Fibroblast of the conjunctiva (primary cell): ENCODE measurements at places on chromosomes 5 and 9.

DNA sequence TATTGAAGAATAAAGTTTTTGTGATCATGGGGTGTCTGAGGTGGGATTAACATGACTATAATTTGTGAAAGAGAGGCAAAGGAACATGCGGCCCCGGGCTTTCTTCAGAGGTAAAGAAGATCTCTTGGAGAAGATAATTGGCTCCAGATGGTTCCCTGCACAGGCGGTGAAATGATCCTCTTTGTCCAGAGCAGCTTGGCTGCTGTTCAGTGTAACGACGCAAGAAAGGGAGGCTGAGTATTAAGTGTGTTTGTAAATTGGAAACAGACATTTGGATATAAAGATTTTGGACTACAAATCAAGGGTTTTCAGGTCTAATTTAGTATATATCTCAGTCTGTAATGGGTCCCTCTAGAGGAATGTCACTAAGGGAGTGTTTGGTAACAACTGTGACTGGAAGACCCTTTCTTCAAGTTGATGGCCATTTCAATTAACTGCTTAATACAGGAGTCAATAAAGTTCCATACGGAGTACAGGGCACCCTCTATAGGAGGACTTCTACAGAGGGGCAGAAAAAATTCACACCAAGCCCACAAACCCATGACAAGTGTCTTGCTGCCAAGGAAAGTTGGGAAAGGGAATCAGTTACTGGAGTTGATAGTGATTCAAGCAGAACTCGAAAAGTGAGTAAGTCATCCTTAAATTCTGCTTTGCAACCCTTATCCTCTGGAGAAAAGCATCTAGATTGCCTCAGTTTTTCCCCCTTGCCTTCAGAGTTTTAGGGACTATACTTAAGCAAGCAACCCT lies 4.1 kb downstream of the EQTN start:
- DNase-seq = peak; percentile 83

GRCh38 chr9:124852121-124852828 lies 985 bp upstream of the WDR38 start:
- DNase-seq = no peak

DNA sequence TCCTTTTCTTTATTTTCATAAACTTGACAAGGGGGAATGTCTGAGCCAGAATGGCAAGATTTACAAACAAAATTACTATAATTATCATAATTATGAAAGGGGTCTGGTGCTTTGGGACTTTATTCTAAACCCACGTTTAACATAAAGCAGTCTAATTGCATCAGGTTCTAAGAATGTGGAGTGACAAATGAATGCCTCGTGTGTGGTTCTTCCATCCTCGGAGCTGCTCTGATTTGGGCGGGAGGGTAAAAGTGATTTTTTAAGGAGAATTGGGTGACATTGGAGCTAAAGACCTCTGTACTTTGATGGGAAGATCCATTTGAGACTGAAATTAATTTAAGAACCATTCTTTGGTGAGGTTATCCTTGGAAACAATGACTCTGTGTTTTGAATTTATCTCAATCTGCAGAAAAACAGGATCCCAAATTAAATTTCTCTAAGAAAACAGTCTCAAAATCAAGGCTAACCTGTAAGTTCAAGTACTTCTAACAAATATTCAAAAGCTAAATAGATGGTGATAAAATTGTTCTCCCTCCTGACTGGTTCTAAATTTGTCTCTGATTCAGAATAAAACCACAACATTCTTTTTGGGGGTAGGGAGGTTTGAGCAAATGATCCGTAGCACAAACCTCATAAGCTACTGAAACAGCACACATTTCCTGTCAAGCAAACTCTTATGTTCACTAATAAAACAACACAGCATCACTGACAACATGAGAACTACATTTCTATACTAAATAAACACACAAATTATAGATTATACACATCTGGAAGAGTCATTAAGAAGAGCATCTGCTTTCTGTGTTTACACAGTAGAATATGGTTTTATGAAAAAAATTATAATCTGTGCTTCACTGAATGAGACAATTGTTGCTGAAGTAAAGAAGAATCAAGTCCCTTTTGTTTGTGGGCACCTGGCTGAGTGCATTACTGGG lies 85.5 kb downstream of the DCP2 start:
- no peak for DNase-seq

DNA sequence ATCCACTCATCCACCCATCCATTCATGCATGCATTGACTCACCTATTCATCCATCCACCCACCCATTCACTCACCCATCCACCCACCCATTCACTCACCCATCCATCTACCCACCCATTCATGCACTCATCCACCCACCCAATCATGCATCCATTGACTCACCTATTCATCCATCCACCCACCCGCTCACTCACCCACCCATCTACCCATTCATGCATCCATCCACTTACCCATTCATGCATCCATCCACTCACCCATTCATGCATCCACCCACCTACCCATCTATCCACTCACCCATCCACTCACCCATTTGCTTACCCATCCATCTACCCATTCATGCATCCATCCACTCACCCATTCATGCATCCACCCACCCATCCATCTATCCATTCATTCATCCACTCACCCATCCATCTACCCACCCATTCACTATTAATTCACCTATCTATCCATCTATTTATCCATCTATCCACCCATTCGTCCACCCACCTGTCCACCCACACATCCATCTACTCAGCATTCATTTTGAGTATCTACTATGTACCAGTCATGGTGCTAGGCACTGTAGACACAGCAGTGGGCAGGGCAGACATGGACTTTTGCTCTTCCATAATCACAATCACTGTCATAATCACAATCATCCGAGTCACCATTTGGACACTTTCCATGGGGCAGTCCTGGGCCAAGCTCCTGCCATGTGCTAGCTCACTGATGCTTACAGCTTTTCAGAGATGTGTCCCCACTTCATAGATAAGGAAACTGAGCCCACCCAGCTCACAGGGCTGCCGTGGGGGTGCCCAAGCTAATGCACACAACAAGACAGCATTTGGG lies 34.4 kb downstream of the HMCN2 start:
- no peak for DNase-seq

DNA sequence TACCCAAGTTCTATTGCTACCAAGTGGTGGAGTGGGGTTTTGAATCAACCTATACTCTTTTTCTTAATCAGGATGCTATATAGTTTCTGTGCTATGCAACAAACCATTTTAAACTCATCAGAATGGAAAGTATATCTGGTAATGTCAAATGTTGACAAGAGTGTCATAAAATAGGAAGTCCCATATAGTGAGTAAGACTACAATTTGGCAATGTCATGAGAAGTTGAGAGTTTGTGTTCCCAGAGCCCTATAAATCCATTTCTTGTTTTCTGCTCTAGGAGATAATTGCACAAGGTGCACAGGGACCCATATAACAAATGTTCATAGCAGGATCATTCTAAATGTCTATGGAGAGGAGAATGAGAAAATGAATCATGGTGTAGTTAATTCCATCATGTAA lies 109.8 kb upstream of the TXNDC8 start:
- DNase-seq = no peak

DNA sequence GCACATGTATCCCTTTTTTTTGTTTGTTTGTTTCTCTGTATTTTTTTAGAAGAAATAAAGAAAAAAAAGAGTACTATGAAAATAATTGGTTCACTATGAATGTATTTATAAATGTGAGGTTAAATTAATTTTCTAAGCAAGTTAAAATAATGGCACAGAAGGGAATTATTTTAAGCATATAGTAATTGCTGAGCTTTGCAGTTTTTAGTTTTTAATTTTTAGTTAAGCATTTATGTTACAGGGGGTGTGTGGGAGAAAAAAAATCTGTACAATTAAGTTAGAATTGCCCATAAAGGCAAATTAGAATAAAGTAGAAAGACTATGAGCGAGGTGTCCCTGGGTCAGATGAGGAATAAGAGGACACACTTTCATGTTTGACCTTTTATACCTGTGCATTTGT lies 152.6 kb downstream of the CDH18 start:
- no peak for DNase-seq
